ENCODE measurements at places on chromosomes 3 and 15.
A peak's percentile ranks its signal among the peaks of the same experiment; 100 is the strongest.

GRCh38 chr3:158532099-158532734 is 38.8 kb upstream of the MLF1 start:
- DNase-seq: peak; percentile 41

DNA sequence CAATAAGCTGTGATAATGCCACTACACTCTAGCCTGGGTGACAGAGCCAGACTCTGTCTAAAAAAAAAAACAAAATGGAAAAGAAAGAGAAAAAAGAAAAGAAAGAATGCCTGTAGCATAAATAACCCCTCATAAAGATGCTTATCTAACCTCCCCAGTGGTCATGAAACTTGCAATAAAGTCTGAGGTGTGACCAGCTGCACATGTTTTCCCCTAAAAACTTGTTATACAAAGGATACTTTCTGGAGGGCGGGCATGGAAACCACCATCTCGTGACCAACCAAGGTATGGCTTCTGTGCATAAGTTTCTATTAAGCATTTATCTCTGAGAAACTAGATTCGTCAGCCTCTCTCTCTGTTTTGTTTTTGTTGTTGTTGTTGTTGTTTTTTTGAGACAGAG is 21.8 kb downstream of the CCDC32 start:
- DNase-seq: no peak

- no peak for DNase-seq
Observed at GRCh38 chr15:67144609-67145311, 79.4 kb downstream of the SMAD3 start.

DNA sequence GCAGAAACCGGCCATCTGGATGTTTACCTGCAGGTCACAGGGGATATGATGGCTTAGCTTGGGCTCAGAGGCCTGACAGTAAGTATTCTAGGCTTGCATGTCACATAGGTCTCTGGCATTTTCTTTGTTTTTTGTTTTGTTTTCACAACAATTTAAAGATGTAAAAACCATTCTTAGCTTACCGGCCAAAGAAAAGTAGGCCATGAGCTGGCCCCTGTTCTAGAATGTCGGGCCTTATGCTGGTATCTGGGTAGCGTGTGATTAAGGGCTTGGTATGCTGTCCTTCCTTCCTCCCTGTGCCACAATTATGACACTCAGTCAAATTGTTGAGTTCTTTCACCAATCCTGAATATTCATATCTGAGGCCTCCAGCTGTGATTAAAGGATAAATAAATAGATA is 40.2 kb downstream of the C3orf85 start:
- DNase-seq: no peak

DNA sequence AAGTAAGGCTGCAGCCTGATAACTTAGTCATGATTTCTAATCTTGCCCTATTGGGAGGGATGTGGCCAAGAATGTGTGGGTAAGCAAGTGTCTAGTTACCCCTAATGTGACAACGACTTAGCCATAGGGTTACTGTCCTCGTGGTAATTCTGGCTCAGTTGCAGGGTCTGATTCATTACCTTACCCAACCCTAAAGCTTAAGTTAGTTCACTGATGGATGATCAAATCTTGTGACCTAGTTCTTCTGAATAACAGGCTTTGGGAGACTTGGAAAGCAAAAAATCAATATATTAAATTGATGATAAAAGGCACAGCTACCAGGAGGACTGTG is 1.6 kb upstream of the INTS14 start:
- no peak for DNase-seq

- no peak for DNase-seq
Observed at GRCh38 chr3:148604270-148605085, 93.2 kb upstream of the AGTR1 start.

GRCh38 chr15:47756872-47757271 is 39.6 kb downstream of the SEMA6D start:
- no peak for DNase-seq

- no peak for DNase-seq
Observed at GRCh38 chr3:71309886-71310285, 273.6 kb downstream of the FOXP1 start.

DNA sequence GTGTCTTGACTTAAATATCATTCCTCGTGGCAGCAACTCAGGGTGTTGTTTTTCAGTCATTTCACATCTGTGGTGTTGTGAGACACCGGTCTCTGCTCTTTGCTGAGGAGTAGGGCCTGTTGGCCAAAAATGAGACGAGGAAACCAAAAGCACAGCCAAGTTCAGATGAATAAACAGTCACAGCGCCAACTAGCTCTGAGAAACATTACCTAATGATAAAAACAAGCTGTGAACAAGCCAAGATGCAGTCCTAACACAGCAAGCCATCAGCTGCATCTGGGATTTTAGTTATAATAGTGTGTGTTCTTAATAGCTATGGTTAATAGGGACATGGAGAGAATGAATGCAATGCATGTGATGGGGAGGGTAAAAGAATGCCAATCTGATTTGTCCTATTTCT is 843.4 kb upstream of the DPPA4 start:
- peak; percentile 18 for DNase-seq

GRCh38 chr3:191355406-191355805 is 25.1 kb upstream of the UTS2B start:
- no peak for DNase-seq

DNA sequence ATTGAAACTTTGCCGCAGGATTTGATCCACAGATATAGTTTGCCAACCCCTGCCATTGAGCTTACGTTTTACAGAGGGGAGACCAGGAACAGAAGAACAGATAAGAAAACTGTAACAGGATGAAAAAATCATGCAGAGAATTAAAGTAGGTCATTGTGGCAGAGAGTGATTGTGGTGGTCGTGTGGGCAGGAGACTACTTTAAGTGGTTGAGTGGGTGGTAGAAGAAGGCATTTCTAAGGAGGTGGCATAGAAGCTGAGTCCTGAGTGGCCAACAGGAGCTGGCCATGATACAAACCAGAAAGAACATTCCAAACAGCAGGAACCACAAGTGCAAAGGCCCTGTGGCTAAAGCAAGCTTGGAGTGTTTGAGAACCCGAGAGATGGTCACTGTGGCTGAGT is 34.5 kb downstream of the COLQ start:
- DNase-seq: no peak

GRCh38 chr3:126908752-126909275 is 74.1 kb upstream of the PLXNA1 start:
- no peak for DNase-seq

All from hippocampal formation (tissue), 2 donors.